ENCODE measurements at places on chromosomes 7 and 10.

GRCh38 chr7:37201003-37201875, 247.4 kb downstream of the ELMO1 start:
- DNase-seq, result peak; percentile 36

GRCh38 chr10:95560278-95561176, 644 bp downstream of the SORBS1 start:
- peak; percentile 38 for DNase-seq

- DNase-seq, result no peak
These were observed 4.7 kb downstream of the GDF2 start for GRCh38 chr10:47326927-47327330.

GRCh38 chr10:119219871-119220270, 12.5 kb downstream of the GRK5 start:
- no peak for DNase-seq

DNA sequence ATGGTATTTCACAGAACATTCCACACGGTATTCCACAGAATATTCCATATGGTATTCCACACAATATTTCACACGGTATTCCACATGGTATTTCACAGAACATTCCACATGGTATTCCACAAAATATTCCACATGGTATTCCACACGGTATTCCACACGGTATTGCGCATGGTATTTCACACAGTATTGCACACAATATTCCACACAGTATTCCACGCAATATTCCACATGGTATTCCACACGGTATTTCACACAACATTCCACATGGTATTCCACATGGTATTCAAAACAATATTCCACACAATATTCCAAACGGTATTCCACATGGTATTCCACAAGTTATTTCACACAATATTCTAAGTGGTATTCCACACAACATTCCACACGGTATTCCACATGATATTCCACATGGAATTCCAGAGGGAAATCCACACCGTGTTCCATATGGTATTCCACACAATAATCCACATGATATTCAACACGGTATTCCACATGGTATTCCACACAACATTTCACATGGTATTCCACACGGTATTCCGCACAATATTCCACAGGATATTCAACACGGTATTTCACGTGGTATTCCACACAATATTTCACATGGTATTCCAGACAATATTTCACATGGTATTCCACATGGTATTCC, 136.7 kb upstream of the CHST15 start:
- DNase-seq, result no peak

DNA sequence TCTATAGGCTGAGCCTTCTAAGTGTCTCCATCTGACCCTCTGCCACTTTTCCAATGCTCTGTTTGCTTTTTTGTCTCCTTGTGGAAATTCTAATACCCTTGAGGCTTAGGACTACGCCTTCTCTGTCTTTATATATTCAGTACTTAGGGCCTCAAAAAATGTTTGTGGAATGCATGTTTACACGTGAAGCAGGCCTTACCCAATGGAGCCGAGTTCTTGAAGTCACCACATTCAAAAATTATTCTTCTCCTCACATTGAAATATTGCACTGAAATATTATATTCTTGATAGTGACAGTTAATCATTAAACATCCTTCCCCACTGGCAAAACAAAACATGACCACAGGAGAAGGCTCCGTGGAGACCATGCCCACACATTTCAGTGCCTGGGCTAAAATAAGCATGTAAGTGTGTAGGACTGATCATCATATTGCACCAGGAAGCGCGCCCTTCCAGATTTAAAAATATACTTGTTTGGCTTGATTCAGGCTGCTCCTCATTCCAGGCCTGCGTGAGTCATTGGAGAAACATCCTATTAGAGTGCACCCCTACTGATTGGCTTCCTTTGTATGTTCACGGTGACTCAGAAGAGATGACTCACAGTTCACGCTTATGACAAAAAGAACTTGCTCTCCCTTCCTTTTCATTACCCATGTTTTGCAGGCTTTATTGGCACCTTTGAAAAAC, 307.4 kb upstream of the AOAH start:
- no peak for DNase-seq

DNA sequence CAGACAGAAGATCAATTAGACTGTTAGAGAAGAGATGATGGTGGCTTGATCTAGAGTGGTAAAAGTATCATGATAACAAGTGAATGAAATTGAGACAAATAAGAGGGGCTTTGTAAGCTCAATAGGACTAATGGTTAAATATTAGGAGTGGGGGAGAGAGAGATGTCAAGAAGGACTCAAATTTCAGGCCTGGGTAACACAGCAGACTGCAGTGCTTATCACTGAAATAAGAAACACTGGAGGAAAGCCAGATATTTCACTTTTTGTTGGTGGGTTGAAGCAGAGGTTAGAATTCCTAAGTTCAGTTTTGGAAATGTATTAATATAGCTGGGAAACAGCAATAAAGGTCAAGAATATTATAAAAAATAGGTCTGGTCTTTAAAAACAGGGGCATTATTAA, 74.6 kb downstream of the ORC5 start:
- DNase-seq, result no peak

DNA sequence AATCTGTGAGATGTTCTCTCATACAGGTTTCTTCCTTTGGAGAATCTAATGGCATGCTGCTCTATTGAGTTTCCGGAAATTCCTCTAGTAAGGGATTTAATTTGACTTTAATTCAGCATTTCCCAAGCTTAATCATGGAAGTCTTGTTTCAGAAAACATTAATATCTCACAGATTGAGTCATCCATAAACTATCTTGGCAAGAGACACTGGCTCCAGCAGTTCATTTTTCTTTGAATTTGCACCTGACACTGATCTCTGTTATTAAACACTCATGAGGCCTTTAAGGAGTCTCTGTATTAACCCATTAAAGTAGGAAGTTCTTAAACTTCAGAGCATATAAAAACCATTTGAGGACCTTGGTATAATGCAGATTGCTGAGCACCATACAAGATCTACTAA, 3.6 kb upstream of the ITGB8 start:
- DNase-seq, result no peak

DNA sequence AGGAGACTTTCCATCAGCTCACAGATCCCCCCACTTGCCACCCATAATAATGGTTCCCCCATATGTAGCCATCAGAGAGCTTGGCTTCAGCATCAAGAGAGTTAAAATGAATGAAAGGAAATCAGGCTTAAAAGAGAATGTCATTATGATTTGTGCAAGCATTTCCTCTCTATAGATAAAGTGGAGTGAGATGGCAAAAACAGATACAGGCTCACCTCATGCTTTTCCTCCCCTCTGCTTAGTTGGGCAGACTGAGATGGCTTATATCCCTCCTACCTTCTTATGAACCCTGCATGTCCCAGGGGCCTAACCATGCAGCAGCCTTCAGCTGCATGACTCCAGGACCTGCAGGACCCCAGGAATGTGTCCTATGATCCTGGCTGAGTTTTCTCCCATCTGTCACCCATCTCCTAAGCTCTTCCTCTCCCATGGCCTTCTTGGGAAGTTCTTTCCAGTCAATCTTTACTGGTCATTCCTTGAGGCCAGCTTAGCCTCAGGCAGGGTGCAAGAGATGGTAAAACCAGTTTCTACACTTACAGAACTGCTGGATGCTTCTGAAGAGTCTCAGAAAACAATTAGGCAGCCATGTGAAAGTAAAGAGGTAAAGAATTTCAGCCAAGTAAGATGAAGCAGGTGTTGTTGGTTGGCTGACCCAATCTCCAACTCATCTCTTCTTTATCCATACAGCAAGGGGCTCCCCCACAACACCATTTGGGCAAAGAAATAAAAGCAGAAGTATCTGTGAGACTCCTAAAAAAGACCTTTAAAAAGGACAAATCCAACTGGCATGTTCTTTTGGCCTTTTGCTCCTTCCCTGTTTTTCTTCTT, 159.7 kb downstream of the RTKN2 start:
- DNase-seq, result no peak

- no peak for DNase-seq
These were observed 65.9 kb downstream of the CLIP2 start for GRCh38 chr7:74355091-74355490.

DNA sequence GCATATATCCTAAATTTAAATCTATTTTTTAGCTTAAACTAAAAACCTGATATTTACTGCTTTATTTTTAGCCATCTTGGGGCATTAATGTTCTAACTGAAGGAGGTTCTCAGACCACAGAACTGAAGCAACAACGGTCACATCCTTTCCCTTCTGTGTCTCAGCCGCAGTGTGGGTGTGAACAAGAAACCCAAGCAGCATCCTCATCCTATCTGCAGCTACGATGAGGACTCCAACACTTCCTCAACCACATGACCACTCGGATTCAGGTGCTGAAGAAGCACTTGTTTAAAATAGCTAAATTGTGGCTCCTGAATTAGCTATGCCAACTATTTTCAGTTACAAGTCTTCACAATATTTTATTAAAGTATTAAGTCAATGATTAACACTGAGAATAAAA, 5.3 kb downstream of the ESYT2 start:
- DNase-seq, result peak; percentile 50

DNA sequence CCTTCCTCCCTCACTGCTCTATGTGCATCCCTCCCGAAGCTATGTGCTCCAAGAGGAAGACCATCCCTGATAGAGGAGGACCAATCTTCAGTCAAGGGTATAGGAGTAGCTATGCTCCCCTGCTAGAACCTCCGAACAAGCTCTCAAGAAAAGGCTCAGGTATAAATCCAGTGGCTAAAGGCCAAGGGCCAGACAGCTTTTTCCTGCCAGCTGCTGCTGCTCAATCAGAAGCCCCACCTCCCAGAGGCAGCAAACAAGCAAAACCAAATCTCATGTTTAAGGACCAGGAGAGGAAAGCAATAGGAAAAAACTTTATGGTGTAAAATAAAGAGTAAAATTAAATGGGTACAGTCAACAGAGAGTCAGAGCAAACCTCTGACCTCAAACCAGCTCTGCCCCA, 187.2 kb downstream of the FGFR2 start:
- DNase-seq, result no peak

GRCh38 chr10:123800289-123800688, 91.3 kb downstream of the CPXM2 start:
- DNase-seq, result no peak

DNA sequence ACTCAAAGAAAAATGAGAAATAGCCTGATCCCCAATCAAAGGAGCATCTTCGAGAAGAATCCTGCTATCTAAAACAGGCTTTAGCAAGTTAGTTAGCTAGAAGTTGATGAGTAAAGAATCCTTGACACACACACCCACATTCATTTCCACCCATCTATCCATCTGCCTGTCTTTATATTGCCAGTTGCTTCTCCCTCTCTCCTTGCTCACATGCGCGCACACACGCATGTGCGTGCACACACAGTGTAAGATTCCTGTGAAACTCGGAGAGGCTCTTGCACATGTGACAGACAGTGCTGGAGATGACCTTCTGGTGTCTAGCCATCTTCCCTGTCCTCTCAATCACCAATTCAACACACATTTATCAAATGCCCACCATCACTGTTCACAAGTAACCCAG, 393.3 kb downstream of the PLXNA4 start:
- DNase-seq, result no peak

DNA sequence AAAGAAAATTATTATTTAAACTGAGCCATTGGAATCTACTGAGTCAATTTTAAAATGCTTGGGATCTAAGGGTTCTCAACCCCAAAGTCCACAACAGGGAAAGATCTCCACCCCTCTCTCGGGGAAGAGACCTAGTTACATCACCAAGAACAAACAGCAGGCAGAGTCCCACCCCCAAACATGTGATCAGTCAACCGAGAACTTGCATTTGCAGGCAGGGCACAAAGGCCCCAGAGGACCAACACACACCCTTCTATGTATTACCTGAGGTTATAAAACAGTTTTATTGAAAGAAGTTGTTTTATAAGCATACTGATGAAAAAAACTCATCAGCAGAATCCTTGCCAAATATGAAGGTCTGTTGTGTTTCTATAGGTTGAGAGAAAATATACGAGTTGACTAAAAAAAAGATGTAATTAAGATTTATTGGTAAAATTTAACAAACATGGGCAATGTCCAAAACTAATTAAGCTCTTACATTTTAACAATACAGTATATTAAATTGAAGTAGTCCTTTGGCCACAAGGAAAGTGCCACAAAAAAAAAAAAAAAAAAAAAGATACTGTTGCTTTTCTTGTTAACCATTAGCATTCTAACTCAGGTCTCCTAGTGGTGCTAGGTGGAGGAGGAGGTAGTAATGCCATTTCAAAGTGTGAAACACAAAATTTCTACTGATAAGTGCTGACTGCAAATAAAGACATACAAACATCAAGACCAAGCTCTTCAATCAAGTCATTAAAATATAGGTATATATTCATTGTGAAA, 975 bp upstream of the USP54 start:
- peak; percentile 1 for DNase-seq

DNA sequence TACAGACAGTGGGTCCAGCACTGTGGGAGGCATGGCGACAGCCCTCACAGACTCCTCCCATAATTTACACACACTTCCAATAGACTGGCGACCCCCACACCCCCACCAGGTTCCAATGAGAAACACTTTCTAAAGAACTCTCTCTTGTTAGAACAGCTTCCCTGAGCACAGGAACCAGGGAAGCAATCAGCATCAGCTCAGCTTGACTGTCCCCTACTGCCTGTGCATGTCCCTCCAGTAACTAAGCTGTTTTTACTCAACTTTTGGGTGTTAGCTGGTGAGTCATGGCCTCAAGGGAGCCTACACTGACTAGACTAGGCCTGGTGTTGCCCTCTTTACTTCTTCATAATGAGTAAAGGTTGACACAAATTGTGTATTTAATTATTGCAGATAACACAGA, 32.6 kb upstream of the HERPUD2 start:
- DNase-seq, result no peak

GRCh38 chr7:111089822-111090426, 1.0 kb upstream of the LRRN3 start:
- no peak for DNase-seq

- DNase-seq, result no peak
These were observed 887.1 kb upstream of the GHITM start for GRCh38 chr10:83252169-83252568.

- no peak for DNase-seq
These were observed 68.2 kb downstream of the CUBN start for GRCh38 chr10:17061418-17061817.

GRCh38 chr7:13055732-13056368, 368.4 kb downstream of the ARL4A start:
- DNase-seq, result no peak

DNA sequence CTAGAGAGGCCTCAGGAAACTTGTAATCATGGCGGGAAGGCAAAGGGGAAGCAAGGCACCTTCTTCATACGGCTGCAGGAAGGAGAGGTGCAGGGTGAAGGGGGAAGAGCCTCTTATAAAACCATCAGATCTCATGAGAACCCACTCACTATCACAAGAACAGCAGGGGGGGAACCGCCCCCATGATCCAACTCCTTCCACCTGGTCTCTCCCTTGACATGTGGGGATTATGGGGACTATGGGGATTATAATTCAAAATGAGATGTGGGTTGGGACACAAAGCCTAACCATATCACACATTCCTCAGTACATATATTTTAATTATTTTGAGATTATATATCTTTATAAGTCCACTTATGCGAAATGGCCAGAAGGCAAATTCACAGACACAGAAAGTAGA, 8.9 kb downstream of the HK1 start:
- no peak for DNase-seq

- no peak for DNase-seq
These were observed 394.9 kb downstream of the HTR7 start for GRCh38 chr10:90462749-90463470.
